ENCODE measurements at places on chromosomes 3 and 15.

GRCh38 chr15:60800299-60801072, 321.5 kb upstream of the ICE2 start:
- no peak for DNase-seq

- DNase-seq, result no peak
These were observed 16.8 kb downstream of the SLC25A26 start for GRCh38 chr3:66237552-66237951.

DNA sequence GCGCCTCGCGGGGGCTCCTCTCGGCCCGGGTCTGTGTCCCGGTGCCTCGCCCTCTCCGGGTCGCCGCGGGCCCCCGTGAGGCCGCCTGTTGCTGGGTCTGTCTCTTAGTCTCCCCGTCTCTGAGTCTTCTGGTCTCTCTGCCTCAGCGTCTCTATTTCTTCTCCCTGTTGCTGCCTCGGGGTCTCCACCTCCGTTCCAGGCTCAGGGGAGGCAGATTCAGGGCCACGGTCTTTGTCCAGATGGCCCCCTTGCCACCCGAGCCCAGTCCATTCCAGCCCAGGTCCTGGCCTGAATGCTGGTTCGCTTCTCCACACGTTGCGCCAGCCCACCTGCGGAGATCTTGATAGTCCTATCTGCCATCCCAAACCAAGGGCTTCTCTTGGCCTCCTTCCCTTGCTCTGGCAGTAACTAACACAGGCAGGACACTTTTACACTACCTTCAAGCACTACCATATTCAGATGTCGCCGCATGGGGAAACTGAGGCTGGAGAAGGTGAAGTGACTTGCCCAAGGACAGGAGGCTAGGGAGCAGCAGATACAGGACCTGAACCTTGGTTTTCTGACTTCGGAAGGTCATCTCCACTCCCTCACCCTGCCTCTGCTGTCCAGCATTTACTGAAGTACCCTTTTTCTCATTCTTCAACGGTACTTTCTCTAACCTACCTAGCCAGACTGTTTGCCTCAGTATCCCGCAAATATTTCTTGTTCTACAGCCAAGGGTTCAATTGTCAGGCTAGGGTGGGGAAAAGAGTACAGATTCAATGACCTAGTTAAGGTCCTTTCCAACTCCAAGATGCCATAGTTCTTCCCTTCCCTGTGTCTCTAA, 616 bp upstream of the IGDCC4 start:
- no peak for DNase-seq

DNA sequence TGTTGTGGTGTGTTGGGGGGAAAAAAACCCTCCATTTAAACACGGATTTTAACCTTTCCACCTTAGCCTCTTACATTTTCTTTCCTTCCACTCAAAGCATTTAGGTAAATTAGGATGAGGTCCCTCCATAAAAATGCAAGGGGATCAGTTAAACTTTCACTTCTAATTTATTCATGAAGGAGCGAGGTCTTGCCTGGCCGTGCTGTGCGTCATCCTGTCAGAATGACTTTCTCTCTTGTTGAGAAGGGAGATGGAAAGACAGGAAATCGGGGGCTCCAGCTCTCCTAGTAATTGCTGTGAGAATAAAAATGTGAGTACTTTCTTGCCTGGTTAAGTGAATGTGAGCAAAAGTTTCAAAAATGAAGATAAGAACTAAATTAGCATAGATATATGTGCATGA, 962.3 kb upstream of the NR2F2 start:
- no peak for DNase-seq

GRCh38 chr3:156718622-156719306, 44.4 kb downstream of the TIPARP start:
- no peak for DNase-seq

- DNase-seq, result no peak
These were observed 63.8 kb downstream of the NPTN start for GRCh38 chr15:73569361-73569760.

- no peak for DNase-seq
These were observed 2.0 kb upstream of the TM6SF1 start for GRCh38 chr15:83105440-83105839.

DNA sequence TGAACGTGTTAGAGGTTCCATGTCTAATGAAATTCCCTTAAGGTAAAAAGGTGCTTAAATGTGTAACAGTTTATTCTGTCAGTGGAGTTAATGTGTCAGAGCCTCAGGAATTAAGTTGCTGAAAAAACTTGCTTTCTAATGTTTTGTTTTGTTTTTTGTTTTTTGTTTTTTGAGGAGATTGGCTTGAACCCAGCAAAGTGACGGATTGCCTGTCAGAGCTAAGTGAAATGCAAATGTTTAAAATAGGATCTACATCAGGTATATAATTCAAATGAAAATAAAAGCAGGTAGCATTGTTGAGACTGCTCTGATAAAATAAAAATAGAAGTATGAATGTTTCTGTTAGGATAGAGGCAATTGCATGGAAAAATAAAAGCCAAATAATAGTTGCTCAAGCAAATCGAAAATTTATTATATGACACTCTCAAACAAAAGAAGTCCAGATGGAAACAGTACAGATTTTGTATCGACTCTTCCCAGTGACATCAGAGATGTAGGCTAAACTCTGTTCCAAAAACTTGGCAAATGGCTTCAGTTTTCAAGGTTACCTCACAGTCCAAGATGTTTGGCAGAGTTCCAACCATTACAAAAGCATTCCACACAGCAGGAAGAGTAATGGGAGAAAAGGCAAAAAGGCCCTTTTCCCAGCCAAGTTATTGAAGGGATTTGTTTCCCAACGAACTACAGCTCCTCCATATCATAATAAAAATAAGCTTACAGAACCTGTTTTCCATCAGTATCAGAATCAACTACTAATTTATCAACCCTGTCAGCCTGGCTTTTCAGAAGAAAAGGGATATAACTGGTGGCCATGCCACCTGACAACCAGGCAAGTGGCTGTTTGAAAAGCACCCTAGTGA, 291.0 kb downstream of the TBL1XR1 start:
- no peak for DNase-seq

DNA sequence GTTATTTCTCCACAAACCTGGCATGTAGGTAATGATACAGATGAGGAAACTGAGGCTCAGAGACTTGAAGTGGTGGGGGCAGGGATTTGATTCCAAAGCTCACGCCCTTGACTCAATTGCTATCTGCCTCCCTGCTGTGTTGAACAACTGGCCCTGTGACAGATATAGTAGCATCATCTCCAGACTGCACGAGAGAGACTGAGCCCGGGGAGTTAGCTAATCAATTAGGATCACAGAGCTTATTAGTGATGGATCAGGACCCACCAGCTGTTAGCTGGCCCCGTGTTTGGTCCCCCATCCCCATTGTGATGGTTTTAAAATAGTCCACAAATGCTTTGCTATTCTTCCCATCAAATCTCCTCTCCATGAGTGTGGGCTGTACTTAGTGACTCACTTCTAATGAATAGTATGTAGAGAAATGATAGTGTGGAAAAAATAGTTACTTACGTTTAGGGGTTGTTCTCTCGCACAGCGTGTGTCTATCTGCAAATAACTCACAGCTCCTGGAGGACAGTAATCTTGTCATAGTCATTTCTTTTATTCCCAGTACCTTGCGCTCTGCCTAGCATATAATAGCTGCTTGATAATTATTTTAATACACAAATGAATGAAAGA, 74.4 kb upstream of the KLF13 start:
- no peak for DNase-seq

GRCh38 chr3:59052803-59053411, 3.1 kb upstream of the CFAP20DC start:
- no peak for DNase-seq

GRCh38 chr3:184234671-184235380, 5.4 kb downstream of the VWA5B2 start:
- DNase-seq, result no peak

DNA sequence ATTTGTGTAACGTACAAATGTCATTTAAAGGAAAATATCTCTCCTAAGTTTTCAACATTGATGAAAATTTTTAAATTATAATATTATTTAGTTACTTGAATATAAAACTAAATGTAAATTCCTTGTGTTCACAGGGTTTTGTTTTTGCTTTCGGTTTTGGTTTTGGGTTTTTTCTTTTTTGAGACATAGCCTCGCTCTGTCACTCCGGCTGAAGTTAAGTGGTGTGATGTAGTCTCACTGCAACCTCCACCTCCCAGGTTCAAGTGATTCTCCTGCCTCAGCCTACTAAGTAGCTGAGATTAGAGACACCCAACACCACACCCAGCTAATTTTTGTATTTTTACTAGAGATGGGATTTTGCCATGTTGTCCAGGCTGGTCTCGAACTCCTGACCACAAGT, 79.3 kb upstream of the TCF12 start:
- DNase-seq, result no peak

- DNase-seq, result no peak
These were observed 5.0 kb downstream of the LMCD1 start for GRCh38 chr3:8506571-8507061.

GRCh38 chr15:79157631-79158592, 67.3 kb upstream of the RASGRF1 start:
- no peak for DNase-seq

GRCh38 chr15:37995461-37996347, 61.3 kb downstream of the TMCO5A start:
- no peak for DNase-seq

- DNase-seq, result no peak
These were observed 1.9 kb downstream of the SLC33A1 start for GRCh38 chr3:155852341-155852740.

- DNase-seq, result no peak
These were observed 179.4 kb downstream of the CHST2 start for GRCh38 chr3:143298886-143299535.

DNA sequence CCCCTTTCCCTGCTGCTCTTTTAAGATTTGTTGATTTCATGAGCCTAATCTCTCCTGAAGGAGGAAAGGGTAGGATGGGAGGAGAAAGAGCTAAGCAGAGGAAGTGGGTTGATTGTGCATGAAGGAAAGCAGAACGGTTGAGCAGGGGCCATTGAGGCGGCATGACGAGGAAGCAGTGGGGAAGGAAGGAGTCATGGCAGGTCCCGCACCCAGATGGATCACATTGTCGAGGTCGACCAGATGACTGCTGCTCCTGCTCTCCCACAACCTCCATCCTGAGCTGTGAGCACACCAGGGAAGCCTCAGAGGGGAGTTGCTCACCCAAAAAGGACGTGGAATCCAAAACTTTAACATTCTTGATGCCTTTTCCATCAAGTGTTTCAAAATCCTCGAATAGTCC, 42.8 kb downstream of the ABTB1 start:
- no peak for DNase-seq

GRCh38 chr15:73899197-73900094, 26.1 kb downstream of the TBC1D21 start:
- DNase-seq, result no peak

- no peak for DNase-seq
These were observed 150.1 kb downstream of the RAB11A start for GRCh38 chr15:66019368-66019767.

DNA sequence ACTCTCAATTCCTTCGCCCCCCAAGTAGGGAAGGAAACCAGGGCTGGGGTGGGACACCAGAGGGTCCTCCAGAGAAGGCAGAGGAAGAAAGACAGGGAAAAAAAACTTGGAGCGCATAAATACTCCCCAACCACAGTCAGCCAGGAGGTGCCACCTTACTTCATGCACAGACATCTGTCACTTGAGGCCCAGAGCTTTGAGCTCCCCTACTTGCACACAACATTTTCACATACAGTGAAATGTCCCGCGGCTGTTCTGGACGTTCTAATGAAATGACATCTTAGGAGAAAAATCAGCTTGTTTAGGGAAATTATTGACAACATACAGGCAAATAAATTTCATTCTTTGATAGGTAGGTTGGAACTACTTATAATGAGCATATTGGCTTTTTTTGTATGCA, 113.0 kb downstream of the LIPC start:
- DNase-seq, result no peak

- no peak for DNase-seq
These were observed 39.4 kb upstream of the LIMD1 start for GRCh38 chr3:45555086-45555591.

DNA sequence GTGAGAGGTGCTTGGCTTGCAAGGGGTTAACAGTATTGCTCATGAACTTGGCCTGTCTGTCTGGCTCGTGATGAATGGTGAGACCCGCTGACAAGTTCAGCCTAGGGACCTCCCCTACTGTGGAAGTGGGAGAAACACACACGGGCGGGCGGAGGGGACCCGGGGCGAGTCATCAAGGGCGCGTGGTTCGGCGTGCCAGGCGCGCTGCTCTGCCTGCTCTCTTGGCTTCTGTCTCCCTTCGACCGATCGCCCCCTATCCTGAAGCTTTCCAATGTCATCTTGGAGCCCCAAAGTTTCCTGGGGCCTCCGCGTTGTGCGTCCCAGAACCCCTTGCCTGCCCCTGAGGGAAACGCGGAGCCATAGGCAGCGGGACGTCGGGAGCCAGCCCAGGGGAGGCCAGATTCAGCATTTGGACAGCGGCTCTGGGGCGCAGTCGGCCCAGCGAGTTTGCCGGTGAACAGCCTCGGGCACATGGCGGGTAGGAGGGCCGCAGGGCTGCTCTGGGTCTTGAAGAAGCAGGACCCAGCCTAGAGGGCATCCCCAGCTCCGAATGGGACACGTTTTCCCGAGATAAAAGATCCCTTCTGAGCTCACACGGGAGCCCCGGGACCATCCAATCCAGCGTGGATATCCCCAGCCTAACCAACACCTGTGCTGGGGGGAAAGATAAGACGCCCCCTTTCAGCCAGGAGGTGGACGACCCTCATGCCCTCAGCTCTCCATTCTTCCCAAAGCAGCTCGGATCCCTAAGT, 27.0 kb upstream of the POLG start:
- DNase-seq, result peak; percentile 41

DNA sequence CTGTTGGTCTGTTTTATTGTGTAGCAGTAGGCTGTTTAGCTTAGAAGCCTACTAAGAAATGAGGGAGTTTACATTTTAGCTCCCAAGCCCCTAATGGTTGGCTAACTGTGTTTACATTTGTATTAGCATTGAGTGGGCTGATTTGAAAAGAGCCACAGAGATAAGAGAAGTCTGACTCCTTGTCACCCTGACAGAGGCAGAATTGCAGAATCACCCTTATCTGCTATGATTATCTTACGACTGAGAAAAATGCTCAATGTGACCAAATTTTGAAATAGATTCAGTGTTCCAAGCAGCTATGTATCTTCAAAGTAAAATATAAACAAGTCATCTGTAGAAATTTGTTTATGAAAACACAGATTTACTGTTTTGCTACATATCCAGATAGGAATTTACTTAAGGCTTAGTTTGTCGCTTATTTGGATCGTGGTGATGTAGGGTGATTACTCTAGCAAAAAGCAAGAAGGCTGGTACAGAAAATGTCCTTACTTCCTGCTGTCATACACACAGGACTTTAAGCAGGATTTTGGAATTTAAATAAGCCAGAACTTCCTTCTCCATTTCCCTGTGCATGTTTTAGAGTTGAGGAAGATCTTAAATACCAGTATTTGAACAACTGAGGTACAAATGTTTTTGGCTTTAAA, 19.0 kb downstream of the SEMA6D start:
- no peak for DNase-seq

DNA sequence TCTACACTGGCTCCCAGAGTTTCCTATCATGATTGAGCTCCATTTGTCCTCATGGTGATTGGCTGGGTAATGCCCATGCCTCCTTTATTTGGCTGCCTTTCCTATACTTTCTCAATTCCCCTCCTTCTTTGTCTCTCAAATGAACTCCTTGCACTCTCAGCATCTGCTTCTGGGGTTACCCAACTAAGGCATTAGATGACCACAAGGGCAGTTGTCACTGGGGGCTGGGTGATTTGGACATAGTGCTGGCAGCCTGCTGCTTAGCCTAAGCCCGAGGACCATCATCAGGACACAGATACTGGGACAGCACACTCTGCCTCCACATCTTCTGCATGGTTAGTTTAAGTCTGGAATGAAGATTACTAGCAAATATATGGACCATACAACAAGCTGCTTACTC, 49.2 kb upstream of the LRRFIP2 start:
- no peak for DNase-seq

- DNase-seq, result no peak
These were observed 67.7 kb upstream of the WNT5A start for GRCh38 chr3:55554634-55555425.

- DNase-seq, result no peak
These were observed 177.8 kb upstream of the PROK2 start for GRCh38 chr3:71962561-71963240.
